ENCODE measurements at places on chromosomes 5 and 9.

DNA sequence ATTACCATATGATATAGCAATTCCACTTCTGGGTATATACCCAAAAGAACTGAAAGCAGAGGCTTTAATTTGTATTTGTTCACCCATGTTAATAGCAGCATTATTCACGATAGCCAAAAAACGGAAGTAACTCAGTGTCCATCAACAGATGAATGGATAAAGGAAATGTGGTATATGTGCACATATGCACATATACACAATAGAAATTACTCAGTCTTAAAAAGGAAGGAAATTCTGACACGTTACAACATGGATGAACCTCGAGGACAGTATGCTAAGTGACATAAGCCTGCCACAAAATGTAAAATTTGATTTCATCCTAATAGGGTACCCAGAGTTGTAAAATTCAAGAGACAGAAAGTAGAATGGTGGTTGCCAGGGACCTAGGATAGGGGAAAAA is 54.9 kb downstream of the NUP155 start:
- no peak for DNase-seq

- no peak for DNase-seq
Observed at GRCh38 chr5:67897980-67898379, 317.6 kb upstream of the PIK3R1 start.

DNA sequence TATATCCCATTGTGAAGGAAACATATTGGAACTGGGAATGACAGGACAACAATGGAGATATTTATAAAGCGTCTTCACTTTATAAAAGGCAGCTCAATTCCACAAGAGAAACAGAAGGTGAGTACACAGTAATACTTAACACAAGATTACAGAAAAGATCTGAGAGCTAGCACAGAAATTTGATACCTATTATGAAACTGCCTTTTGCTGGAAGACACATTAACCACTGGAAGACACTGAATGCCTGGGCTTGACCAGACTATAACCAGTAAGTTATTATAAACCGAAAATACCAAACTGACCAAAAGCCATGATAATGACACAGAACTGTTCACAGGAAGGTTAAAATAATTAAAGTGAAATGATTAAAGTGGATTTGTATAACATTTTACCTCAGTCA is 195.4 kb downstream of the NR2F1-AS1 start:
- no peak for DNase-seq

GRCh38 chr9:108296056-108296455 is 559.7 kb downstream of the ACTL7B start:
- DNase-seq: no peak

DNA sequence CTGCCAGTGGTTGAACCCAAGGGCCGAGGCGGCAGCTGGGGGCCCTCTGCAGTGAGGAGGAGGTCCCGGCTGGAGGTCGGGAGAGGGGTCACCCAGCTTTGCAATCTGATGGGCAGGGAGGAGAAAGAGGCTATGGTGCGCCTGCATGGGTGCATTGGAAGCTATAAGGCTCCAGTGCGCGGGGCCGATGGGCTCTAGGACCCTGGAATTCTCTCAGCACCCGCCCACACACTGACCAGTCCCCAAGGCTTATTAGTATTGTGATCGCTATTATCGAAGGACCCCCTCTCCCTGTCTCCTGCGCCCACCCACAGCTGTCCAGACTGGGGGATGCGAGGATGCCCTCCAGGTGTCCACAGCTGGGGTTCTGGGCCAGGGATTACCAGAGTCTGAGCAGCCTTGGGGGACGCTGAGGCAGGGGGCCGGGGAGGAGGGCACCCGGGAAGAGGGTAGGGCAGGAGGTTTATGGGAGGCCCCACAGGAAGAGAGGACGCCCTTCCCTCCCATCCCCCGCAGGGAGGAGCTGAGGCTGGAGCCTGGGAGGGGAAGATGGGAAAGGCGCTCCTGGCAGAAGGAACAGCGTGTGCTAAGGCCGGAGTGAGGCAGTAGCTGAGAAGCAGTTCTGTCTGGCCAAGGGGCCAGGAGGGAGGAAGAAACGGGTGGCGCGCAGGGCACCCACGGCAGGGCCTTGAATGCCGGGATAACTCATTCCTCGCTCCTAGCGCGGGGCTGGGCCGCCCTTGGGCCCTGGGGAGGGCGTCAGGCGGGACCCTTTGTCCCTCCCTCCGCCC is 24.2 kb downstream of the C9orf50 start:
- DNase-seq: no peak

GRCh38 chr5:73764586-73764985 is 138.6 kb downstream of the ARHGEF28 start:
- no peak for DNase-seq

GRCh38 chr9:19497276-19497675 is 88.5 kb downstream of the ACER2 start:
- no peak for DNase-seq

DNA sequence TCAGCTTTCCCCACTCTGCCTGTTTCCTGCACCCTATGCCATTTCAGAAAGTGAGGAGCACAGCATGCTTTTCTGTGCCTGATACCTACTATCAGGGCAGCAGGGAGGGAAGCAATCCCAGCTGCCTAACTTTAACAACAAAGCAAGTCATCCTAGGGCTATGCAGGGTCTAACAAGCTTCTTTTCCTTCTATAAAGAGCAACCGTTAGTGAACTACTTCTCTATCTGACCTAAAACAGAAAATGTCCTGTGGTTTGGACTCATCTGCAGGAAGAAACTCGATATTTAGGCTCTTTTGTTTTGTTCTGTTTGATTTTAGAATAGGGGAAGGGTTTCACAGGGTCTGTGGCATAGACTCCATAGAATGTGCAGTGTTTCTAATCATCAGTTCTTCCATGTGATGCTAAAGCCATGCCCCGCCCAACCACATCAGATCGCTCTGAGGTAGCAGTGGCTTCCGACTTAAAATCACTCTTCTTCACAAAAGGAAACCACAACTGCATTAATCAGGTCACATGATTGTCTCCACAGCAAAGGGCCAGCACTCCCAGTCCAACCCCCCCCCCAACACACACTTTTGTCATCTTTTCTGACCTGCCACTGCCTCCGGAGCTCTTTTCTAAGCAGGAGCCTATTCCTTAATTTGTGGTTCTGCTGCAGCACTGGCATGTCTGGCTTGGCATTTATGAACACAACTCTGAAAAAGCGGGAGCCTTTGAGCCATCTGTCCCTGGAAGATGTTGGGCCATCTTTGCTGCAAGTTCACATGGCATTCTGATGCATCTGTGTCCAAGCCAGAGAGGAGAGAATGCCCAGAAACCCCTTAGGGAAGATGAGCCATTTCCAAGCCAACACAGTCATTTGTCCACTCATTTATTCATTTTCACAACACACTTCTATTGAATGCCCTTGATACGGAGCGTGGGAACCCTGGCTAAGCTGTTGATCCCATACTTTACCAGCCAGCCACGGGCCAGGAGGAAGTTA is 71.6 kb downstream of the CFAP90 start:
- DNase-seq: no peak

- DNase-seq: no peak
Observed at GRCh38 chr9:126096340-126096739, 230.3 kb upstream of the MVB12B start.

DNA sequence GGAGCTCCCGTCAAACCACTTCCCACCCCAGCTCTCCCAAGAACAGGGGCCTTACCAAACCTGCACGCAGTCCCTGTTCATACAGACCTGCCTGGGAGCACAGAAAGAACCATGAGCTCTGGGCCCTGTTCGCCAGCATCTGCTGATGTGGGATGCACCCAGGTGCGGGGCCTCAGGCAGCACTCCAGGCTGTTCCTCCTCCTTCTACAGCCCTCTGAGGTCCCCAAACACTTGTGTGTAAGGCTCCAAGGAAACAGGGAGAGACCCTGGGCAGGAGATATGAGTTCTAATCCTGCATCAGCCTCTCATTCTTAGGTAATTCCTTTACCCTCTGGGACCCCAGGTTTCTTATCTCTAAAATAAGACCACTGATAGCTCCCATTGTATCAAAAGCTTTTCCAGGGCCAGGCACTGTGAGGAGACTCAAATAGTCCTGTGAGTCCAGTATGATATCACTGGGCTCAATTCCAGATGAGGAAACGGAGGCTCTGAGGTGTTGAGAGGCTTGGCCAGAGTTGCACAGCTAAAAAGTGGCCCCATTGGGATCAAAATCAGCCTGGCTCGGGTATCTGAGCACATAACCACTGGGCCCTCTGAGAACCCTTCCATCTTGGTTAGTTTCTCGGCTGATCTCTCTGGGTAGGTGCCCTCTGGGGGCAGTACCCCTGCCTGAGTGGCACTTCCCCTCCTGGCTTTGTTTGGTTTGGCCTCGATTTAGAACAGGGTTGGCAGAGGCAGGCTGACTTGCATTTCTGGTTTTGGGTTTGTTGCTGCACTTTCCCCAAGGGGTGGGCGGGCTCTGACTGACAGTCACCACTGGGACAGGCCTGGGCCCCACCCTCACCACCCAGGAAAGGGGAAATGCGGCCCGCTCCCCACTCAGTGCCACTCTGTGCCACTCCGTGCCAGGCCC is 116.8 kb downstream of the RGS3 start:
- no peak for DNase-seq

GRCh38 chr9:104882566-104882965 is 45.4 kb downstream of the ABCA1 start:
- DNase-seq: no peak

DNA sequence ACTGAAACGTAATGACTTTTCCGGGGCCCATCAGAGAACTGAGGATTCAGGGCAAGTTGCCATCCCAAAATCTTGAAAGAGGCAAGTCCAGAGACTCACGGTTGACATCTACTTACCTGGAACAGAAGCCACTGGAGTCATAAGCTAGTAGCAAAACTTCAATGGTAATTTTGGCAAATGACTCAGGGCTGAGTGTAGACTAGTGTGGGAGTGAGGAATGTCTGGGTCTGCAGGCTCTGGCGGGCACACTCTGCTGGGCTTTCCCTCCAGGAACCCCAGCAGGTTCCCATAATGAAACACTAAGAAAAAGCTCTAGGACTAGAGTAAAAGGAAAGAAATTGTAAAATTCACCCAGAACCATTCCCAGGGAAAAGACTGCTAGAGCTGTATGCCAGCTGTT is 122.9 kb upstream of the NFIL3 start:
- DNase-seq: no peak

- no peak for DNase-seq
Observed at GRCh38 chr5:65508978-65509377, 27.3 kb upstream of the ADAMTS6 start.

DNA sequence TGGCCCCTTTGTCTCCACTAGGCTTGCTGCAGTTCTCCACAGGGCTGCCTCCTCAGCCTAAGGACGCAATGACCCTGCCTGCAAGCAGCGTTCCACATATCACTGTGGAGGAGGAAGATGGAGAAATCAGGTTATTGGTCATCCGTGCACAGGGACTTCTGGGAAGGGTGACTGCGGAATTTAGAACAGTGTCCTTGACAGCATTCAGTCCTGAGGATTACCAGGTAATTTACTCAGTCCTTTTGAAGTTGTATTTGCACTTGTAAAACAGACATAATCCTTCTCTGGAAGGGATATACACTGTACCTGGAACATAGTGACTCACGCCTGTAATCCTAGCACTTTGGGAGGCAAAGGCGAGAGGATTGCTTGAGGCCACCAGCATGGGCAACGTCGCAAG is 116.6 kb downstream of the ADGRV1 start:
- DNase-seq: no peak

GRCh38 chr9:97557606-97558095 is 56.2 kb downstream of the TMOD1 start:
- DNase-seq: no peak

DNA sequence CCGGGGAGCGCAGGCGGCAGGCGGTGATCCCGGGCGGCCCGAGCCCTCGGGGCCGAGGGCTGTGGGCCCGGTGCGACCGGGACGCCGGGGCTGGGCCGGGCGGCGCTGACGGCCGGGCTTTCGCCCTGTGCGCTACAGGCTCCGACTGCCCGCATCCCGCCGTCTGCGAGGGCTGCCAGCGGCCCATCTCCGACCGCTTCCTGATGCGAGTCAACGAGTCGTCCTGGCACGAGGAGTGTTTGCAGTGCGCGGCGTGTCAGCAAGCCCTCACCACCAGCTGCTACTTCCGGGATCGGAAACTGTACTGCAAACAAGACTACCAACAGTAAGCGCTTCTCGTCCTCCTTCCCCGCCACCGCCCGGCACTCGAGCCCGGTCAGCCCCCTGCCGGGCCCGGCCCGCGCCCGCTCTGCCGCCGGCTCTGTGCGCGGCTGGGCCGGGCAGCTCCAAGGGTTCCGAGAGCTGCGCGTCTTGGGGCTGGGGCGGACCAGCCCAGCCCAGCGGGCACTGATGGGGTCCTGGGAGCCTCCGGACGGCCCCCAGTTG is 1.6 kb downstream of the LMX1B start:
- no peak for DNase-seq

- no peak for DNase-seq
Observed at GRCh38 chr5:134432677-134433359, 21.1 kb upstream of the CDKN2AIPNL start.

- DNase-seq: no peak
Observed at GRCh38 chr5:167899490-167900070, 391.9 kb upstream of the WWC1 start.

- no peak for DNase-seq
Observed at GRCh38 chr5:34923694-34924461, 5.5 kb upstream of the DNAJC21 start.

DNA sequence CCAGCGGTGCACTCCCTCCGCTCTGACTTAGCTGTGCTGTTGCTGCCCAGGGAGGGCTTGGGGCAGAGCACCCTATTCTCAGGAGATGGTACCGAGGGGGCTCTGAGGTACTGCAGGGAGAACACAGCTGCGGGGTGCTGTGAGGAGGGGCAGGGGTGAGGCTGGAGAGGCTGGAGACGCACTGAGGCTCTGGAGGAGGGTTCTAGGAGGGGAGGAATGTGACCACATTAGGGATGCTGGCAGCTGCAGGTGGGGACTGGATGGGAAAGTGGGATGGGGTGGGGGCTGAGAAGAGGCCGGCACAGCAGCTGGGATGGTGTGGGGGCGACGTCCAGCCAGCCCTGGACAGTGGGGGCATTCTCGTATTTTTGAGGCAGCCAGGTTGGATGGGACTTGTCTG is 20.9 kb downstream of the NCS1 start:
- DNase-seq: no peak

DNA sequence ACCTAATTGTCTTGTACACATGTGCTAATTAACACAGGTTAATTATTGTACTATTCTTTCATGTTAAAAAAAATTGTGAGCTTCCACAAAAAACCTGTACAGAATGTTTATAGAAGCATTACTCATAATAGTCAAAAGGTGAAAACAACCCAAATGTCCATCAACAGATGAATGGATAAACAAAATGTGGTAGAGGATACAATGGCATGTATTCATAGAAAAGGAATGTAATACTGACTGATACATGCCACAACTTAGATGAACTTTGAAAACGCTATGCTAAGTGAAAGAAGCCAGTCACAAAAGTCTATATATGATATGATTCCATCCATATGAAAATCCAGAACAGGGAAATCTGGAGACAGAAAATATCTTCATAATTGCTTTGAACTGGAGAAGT is 25.6 kb downstream of the RRAGA start:
- DNase-seq: no peak
